Breast epithelium (tissue), 4 donors: ENCODE measurements at places on chromosomes 16 and 17. TPM values are rescaled to one million over a fixed set of nuclear protein-coding genes. Genes with fewer than 3 reads are reported as not detected.
A peak's percentile ranks its signal among the peaks of the same experiment; 100 is the strongest.

DNA sequence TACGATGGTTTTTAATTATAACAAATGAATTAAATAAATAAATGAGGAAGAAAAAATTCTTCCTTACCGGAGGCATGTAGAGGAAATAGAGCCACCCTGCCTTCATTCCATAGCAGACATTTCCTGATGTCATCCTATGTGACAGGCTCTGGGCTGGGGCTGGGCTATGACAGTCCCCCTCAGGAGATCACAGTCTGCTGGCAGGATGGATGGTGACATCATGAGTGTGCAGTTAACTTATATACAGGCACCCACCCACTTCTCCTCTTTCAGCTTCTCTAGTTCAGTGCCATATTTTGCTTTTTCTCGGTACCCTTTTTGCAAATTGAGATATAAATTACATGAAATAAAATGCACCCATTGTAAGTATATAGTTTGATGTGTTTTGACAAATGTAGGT lies 6.4 kb upstream of the CMTM3 start:
- no peaks in the 10 kb centered on the region for H3K27me3 ChIP-seq
- no peaks in the 10 kb centered on the region for H3K4me1 ChIP-seq
- no peak overlapping the region for H3K4me3 ChIP-seq
- DNase-seq: no peak
- H3K36me3 ChIP-seq: no peaks in the 10 kb centered on the region

GRCh38 chr17:68288804-68289203 lies 2.1 kb downstream of the SLC16A6 start:
- DNase-seq: no peak
- H3K36me3 ChIP-seq: no peaks in the 10 kb centered on the region
- H3K4me1 ChIP-seq: no peaks in the 10 kb centered on the region
- no peak overlapping the region for H3K27ac ChIP-seq
- H3K4me3 ChIP-seq: no peak overlapping the region

DNA sequence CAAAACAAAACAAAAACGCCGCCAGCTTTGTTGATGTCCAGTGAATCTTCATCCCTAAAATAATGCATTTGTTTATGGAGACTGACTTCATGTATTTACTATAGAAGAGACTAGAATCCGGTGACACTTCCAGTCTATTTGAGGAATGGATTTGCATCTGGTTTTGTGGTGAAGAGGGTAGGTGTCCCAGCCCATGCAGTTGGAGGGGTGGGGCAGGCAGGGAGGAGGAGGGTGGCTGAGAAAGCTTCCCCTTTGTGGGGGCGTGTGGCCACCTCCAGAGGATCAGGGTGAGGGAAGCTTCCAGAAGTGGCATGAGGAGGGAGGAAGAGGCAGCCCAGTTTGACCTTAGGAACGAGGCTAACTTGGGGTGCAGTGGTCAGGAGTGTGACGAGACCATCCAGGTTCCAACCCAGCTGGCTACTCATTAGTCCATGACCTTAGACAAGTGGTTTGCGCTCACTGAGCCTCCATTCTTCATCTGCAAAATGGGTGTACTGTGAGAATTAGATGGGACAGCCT lies 69.5 kb downstream of the CMIP start:
- H3K4me3 ChIP-seq: no peak overlapping the region
- no peaks in the 10 kb centered on the region for H3K27me3 ChIP-seq
- peaks cover 4% of the 10 kb centered on the region for H3K4me1 ChIP-seq
- no peak for DNase-seq
- no peaks in the 10 kb centered on the region for H3K36me3 ChIP-seq
- peak overlapping the region; percentile 41 for H3K27ac ChIP-seq

DNA sequence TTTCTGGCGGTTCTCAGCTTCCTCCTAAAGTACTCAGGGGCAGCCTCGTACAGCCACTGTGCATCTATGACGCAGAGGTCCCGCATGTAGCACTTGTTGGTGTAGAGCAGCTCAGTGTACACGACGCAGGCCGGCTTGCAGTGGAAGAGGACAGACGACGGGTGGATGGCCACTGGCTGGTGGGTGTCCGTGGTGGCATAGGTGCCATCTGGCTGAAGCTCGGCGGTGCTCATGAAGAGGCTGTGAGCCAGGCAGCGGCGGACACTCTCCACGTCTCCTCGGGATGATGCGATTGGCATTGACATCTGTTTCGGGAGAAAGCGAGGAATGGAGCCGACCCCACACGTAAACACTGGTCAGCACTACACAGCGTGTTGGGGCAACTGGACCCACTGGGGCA lies 5.3 kb upstream of the C1QBP start:
- H3K36me3 ChIP-seq: no peaks in the 10 kb centered on the region
- no peak for DNase-seq
- no peak overlapping the region for H3K27ac ChIP-seq
- no peak overlapping the region for H3K4me3 ChIP-seq

DNA sequence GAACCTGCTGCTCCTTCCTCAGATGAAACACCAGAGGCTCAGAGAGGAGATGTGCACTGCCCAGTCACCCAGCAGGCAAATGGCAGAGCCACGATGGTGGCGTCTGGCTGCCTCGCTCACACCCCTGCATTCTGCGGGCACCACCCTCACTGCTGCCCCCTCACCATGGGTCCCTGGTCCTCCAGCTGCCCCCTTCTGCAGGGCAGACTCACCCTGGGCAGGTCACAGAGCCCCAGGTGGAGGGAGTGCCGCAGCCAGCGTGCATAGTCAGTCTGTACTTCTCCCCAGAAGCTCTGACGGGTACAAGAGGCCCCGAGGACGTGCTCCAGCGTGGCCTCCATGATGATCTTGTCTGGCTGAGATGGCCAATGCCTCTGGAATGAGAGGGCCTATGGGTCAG lies 52.9 kb downstream of the RMI2 start:
- DNase-seq: no peak
- no peaks in the 10 kb centered on the region for H3K27me3 ChIP-seq
- H3K4me1 ChIP-seq: no peaks in the 10 kb centered on the region
- H3K27ac ChIP-seq: no peak overlapping the region
- H3K36me3 ChIP-seq: no peaks in the 10 kb centered on the region

- no peaks in the 10 kb centered on the region for H3K4me1 ChIP-seq
- no peak for DNase-seq
- no peak overlapping the region for H3K27ac ChIP-seq
- H3K4me3 ChIP-seq: no peak overlapping the region
- no peaks in the 10 kb centered on the region for H3K27me3 ChIP-seq
Observed at GRCh38 chr17:282912-283882, 69.4 kb downstream of the RPH3AL start.

DNA sequence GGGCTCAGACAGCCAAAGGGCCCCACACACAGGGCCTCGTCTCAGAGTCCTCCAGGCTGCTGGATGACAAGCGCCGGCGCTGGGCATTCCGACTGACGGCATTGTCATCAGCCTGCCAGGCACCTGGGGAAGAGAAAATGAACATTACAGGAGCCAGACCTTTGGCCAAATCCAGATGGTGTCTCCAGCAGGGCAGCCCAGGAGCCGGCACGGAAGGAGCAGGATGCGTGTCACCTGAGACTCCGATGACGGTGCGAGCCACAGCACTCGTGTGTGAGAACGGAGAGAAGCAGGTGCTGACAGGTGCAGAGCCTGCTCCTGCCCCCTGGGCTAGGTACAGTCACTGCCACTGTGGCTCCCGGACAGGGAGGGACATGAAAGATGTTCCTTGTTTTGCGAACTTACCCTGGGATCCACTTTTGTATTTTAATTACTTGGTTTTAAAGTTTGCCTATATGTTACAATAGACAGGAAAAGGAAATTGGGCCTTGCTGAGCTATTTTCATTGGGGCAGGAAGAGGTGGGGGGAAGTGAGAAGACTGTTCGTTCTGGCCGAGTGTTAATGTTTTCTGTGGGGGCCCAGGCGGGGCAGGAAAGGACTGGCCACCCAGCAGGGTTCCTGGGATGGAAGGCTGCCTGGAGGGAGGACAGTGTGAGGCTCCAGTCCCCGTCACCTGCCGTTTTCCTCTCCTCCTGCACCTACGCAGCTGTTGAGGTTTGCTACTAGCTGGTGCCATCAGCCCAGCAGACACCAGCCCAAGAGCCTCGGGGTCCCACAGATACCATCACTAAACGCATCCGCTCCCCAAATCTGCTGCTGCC lies 4.4 kb upstream of the FOXJ1 start:
- peak; percentile 49 for DNase-seq
- H3K36me3 ChIP-seq: no peaks in the 10 kb centered on the region
- H3K4me3 ChIP-seq: no peak overlapping the region
- no peaks in the 10 kb centered on the region for H3K4me1 ChIP-seq

GRCh38 chr16:84610376-84610775 lies 7.5 kb downstream of the COTL1 start:
- no peak overlapping the region for H3K27ac ChIP-seq
- no peaks in the 10 kb centered on the region for H3K27me3 ChIP-seq
- H3K4me1 ChIP-seq: no peaks in the 10 kb centered on the region
- no peak overlapping the region for H3K4me3 ChIP-seq
- no peak for DNase-seq

- no peak overlapping the region for H3K27ac ChIP-seq
- H3K36me3 ChIP-seq: no peaks in the 10 kb centered on the region
- no peak overlapping the region for H3K4me3 ChIP-seq
- no peaks in the 10 kb centered on the region for H3K4me1 ChIP-seq
Observed at GRCh38 chr17:10183931-10184930, 14.2 kb downstream of the GAS7 start.

GRCh38 chr17:78875363-78876093 lies 27.5 kb downstream of the CEP295NL start:
- H3K27me3 ChIP-seq: no peaks in the 10 kb centered on the region
- no peak for DNase-seq
- no peaks in the 10 kb centered on the region for H3K4me1 ChIP-seq
- peak overlapping the region; percentile 19 for H3K27ac ChIP-seq
- H3K4me3 ChIP-seq: no peak overlapping the region
- H3K36me3 ChIP-seq: no peaks in the 10 kb centered on the region

DNA sequence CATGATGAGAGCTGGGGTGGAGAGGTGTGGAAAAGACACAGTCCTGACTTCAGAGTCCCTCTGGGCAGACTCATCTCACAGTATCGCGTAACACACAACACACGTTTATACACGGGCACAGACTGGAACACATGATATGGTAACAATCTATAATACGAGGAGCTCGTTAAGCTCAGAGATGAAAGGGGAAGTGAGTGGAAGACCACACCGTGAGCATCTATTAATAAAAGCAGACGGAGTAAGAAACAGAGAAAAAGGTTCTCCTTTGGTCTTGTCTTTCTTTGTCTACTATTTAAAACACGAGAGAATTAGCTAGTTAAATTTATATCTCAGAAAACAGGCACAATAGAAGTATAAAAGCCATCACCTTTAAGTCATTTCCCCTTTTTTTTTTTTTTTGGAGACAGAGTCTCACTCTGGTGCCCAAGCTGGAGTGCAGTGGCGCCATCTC lies 13.5 kb downstream of the ANKRD11 start:
- H3K4me1 ChIP-seq: peaks cover 4% of the 10 kb centered on the region
- no peak overlapping the region for H3K27ac ChIP-seq
- no peak overlapping the region for H3K4me3 ChIP-seq

- no peak overlapping the region for H3K4me3 ChIP-seq
- H3K27me3 ChIP-seq: peaks cover 13% of the 10 kb centered on the region
- H3K36me3 ChIP-seq: no peaks in the 10 kb centered on the region
- H3K4me1 ChIP-seq: no peaks in the 10 kb centered on the region
- H3K27ac ChIP-seq: no peak overlapping the region
Observed at GRCh38 chr17:79883202-79883601, 44.0 kb upstream of the CBX4 start.

DNA sequence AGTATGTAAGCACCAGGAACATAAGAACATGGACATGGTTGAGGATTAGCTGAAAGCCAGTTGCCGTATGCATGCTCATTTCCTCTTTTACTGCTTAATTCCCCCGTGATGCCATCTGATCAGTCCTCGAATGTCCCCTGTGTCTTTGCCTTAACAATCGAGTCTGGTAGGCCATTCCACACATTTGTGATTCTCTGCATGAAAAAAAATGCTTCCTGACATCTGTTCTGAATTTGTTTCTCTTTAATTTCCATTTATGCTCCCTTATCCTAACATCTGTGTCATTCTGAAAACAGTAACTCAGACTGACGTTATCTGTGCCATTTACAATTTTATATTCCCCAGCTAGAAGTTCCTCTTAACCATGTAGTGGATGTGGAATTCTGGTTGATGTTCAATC lies 158.2 kb upstream of the TOX3 start:
- H3K27me3 ChIP-seq: no peaks in the 10 kb centered on the region
- no peak overlapping the region for H3K27ac ChIP-seq
- no peaks in the 10 kb centered on the region for H3K4me1 ChIP-seq
- DNase-seq: no peak
- H3K4me3 ChIP-seq: no peak overlapping the region
- H3K36me3 ChIP-seq: no peaks in the 10 kb centered on the region

DNA sequence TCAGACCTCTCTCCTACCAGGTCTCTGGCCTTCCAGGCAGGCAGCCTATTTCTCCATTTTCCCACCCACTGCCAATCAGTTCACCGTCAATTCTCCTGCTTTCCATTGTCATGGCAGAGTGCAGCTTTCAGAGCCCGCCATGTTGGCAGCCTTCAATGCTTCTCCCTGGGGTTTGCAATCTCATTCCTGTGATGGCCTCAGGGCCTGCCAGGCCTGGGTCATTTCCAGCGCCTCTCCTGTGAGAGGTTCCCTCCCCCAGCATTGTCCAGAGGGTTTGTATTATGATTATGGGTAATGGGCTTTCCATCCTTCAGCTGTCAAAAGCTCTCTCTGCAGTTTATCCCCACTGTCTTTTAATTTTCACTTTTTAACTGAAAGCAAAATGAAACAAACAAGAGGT lies 716.6 kb upstream of the CDH8 start:
- no peak overlapping the region for H3K27ac ChIP-seq
- no peaks in the 10 kb centered on the region for H3K4me1 ChIP-seq
- H3K27me3 ChIP-seq: no peaks in the 10 kb centered on the region
- no peaks in the 10 kb centered on the region for H3K36me3 ChIP-seq

GRCh38 chr17:7038025-7038862 lies 2.4 kb downstream of the SLC16A13 start:
- H3K27ac ChIP-seq: no peak overlapping the region
- H3K4me1 ChIP-seq: peaks cover 12% of the 10 kb centered on the region
- no peaks in the 10 kb centered on the region for H3K36me3 ChIP-seq

DNA sequence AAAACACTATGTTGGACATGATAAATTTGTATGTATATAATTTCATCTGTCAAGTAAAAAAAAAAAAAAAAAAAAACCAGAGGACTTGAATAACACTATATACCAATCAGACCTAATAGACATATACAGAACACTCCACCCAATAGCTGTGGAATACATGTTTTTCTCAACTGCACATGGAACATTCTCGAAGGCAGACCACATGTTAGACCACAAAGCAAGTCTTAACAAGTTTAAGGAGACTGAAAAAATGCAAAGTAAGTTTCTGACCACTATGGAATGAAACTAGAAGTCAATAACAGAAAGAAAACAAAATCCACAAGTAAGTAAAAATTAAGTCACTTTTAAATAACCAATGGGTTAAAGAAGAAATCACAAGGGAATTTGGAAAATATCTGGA lies 8.4 kb upstream of the CNTNAP4 start:
- H3K4me1 ChIP-seq: no peaks in the 10 kb centered on the region
- H3K4me3 ChIP-seq: no peak overlapping the region
- H3K27me3 ChIP-seq: no peaks in the 10 kb centered on the region
- H3K27ac ChIP-seq: no peak overlapping the region
- no peak for DNase-seq
- no peaks in the 10 kb centered on the region for H3K36me3 ChIP-seq

- no peaks in the 10 kb centered on the region for H3K36me3 ChIP-seq
- no peaks in the 10 kb centered on the region for H3K27me3 ChIP-seq
- DNase-seq: no peak
- no peak overlapping the region for H3K4me3 ChIP-seq
- no peak overlapping the region for H3K27ac ChIP-seq
Observed at GRCh38 chr17:32015245-32016013, 8.2 kb downstream of the LRRC37B start.

The MYO15A gene
- total RNA-seq: 1.2 TPM

The CKLF gene
- total RNA-seq: 36.6 TPM

The GINS2 gene
- total RNA-seq: 3.1 TPM

The FAM234A gene
- total RNA-seq: 69.3 TPM

The NPIPB13 gene
- total RNA-seq: 10.2 TPM

The SGSH gene
- 32.1 TPM for total RNA-seq

The KCNJ12 gene
- 0.73 TPM for total RNA-seq

The RNF157 gene
- total RNA-seq: 4.3 TPM

The TBC1D26 gene
- 0.44 TPM for total RNA-seq

The WFIKKN1 gene
- 0.73 TPM for total RNA-seq

The CCDC144A gene
- total RNA-seq: 3.9 TPM
